ENCODE measurements at places on chromosomes 12 and 14.

GRCh38 chr12:25986180-25986579 is 27.7 kb downstream of the RASSF8 start:
- no peak for DNase-seq

DNA sequence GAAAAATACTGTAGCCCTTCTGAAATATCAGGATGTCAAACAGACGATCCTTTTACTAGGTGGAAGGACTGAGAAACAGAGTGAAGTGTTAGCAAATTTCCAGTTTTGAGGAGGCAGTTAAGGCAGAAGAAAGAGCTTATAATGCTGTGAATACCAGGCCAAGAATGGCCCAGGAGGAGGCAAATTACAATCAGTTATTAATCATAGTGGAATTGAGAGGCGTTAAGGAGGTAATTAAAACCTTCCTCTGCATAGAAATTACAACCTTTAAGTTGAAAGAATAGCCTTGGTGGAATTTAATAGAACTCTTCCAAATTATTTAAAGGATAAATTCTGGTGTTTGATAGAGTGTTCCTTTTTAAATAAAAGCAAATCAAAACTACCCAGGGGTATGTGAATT is 590.9 kb upstream of the SEL1L start:
- no peak for DNase-seq

DNA sequence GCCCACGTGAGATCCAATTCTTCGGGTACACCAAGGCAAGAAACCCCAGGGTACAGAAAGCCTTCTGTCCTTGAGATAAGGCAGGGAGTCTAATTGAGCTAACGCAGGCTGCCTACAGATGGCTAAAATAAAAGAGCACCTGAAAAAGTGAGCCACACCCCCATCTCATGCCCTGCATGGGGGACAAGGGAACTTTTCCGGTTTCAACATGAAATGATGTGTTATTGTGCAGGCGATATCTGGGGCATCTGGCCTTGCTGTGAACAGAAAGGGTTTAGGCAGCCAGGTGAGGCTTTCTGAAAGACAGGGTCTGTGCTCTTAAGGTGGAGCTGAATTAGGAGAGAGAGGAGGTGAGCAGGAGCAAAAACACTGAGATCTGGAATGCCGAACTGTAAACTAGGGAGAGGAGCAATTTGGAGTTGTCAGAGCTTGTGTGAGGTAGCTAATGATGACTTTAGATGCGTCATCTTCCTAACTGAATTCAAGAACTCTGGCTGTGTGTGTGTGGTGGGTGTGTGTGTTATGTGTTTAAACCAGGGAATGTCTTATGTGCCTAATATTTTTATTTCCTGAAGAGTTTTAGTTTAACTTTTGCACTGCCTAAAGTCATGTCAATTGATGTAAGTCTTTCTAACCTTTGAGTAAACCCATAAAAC is 20.1 kb upstream of the LDHB start:
- no peak for DNase-seq

DNA sequence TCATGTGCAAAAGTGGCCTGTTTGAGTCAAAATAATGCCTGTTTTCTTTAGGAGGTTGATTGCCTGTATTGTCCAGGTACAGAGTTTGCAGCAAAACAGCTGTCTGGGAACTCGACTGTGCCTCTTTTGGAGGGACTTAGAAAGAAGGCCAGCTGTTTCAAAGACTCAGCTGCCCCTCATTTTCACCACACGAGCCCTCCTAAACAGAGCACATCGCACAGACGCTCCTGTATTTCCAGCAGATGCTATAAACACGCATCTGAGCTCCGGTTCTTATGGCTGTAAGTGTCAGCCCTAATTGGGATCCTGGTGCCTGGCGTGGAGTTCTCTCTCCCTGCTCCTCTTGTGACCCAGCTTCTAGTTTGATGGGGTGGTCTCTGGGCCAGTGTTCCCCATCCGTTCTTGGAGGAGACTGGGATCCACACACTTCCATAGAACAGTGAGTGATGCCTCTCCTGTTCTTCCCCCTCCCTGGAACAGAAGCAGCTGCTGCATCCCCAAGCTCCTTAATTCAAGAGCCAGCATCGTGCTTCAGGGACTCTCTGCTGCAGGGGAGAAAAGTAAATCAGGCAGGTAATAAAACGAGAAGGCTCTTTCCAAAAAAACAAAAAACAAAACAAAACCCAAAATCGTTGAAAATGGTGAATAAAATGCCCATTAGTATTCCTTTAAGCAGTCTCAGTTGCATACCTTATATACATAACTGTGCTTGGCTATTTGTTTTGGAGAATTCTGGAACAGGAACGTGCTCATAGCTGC is 269.0 kb downstream of the SLC15A4 start:
- no peak for DNase-seq

DNA sequence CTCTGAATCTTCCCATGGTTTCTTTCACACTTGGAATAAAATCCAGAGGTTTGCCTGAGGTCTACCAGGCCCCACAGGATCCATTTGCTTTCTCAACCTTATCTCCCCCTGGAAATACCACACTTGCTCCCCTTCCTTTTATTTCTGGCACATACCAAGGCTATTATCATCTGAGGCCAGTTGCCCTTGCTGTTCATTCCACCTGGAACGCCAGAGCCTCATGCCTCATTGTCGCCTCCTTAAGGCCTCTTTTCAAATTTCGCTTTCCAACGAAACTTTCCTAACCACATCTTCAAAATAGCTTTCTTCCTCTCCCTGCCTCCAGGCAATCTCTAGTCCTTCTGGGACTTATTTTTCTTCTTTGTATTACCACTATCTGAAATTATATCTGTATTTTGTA is 11.2 kb upstream of the LRIG3 start:
- no peak for DNase-seq

DNA sequence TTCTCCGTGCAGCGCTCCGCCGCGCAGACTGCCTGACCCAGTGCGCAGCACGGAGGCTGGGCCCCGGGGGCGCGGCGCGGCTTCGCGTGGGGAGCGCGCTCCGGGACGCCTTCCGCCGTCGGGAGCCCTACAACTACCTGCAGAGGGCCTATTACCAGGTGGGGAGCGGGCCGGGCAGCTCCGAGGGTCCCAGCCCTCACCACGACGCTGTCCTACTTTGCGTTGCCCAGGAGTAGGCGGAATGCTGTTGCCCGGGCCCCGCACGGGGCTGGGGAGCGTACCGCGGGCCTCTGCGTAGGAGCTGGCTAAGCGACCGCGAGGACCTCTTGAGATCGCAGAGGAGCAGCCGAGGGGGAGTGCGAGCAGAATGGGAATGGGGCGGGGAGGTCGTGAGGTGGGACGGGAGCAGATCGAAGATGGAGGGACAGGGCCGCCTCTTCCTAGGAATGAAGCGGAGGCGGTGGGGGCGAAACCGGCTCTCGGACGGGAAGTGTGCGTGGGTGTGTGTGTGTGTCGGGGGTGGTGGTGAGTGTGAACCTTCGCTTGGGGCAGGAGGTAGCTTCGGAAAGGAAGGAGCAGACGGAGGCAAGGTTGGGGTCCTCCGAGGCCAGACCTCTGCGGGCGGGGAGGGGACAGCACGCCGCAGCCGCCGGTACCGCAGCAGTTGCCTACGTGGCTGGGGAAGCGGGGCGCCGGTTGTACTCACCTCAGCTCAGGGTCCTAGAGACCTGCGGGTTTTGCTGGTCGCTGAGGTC is 751 bp downstream of the P3H3 start:
- no peak for DNase-seq

DNA sequence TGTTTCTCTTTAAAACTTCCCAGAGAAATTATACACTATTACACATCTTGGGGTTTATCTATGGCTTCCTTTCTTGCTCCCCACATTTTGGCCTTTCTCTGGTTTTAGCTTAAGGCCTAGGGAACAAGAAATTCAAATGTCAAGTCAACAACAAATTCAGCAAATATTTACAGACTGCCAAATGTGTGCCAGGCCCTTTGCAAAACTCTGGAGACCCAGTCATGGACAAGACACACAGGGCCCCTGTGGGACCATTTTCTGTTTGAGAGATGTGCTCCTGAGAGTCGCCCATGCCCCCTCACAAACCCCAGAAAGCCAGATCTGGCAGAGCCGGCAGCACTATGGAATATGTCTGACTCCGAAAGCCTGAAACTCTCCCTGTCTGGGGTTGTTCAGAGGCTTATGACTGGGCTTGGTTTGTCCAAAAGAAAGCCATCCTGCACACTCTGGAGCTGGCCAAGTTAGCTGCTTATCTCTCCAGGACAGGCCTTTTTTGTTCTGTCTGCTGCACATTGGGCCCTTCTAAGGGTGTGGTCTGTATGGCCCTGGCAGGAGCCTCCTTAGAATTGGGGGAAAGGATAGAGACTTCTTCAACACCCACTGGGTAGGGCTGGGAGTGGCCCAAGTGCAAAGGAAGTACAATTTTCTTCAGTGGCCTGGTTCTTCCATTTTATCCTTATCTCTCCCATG is 1.1 kb upstream of the KRT3 start:
- DNase-seq, result no peak

GRCh38 chr12:71191509-71192196 is 33.9 kb upstream of the TSPAN8 start:
- no peak for DNase-seq

Measured in nucleus accumbens (tissue), 56 donors.